Forelimb muscle (tissue), 1 donor: ENCODE measurements at places on chromosomes 5 and 9. TPM values are rescaled to one million over a fixed set of nuclear protein-coding genes. Genes with fewer than 3 reads are reported as not detected.

- no peak for DNase-seq
These were observed 29.4 kb downstream of the CTNNAL1 start for GRCh38 chr9:108983885-108984284.

DNA sequence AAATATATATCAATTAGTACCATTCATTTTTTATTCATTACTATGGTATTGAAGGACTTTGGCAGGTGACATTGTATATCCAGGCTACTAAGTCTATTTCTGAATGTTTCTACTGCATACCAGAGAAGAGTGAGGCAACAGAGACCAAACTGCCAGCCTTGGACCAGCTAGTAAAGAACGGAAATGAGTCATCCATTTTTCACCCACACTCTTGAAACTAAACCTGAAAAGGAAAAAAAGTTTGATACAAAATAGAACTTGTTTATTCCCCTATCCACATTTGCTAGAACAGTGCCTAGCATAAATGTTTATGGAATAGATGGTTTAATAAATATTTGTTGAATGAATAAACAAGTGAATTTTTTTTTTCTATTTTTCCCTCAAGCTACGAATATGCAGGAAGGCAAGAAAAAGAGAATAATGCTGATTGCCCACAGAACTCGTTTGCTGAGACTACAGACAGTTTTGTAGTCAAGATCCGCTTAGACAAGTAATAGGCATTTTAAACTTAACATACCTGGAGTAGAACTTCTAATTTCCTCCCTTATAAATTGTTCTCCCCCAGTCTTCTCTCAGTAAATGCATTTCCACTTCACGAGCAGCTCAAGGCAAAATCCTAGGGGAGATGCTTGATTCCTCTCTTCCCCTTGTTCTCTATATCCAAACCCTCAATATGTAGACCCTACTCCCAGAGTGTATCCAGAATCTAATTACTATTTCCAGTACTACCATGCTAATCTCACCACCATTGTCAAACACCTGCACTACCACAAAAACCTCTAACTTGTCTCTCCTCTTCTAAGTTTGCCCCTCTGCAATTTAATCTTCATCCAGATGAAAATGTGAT lies 146.2 kb upstream of the RASA1 start:
- DNase-seq: no peak

DNA sequence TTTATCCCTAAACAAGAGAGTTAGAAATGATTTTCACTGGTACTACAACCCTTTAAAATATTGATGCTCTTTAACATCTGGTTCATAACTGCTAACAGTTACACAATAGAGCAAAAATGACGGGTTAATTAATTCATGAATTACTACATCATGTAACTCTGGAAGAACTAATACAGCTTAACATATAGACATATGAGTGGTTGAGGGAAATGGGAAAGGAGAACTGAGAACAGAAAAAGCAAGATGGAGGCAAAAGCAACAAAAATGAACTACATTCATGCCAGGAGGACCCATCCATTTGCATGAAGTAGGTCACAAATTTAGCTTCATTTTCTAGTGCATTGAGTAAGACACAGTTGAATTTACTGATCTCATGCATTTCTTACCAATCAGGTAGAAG lies 61.8 kb downstream of the C9 start:
- no peak for DNase-seq

GRCh38 chr5:126852091-126852571 lies 75.2 kb downstream of the LMNB1 start:
- DNase-seq: peak; percentile 72

GRCh38 chr5:136350343-136350742 lies 15.0 kb downstream of the TRPC7 start:
- no peak for DNase-seq

- no peak for DNase-seq
These were observed 619.2 kb upstream of the CLINT1 start for GRCh38 chr5:158478139-158478538.

Gene HRH2
- 0.90 TPM for polyA plus RNA-seq

- DNase-seq: no peak
These were observed 2.5 kb upstream of the TENT4A start for GRCh38 chr5:6710551-6711318.

Gene PCDHA4
- polyA plus RNA-seq: 0.14 TPM

DNA sequence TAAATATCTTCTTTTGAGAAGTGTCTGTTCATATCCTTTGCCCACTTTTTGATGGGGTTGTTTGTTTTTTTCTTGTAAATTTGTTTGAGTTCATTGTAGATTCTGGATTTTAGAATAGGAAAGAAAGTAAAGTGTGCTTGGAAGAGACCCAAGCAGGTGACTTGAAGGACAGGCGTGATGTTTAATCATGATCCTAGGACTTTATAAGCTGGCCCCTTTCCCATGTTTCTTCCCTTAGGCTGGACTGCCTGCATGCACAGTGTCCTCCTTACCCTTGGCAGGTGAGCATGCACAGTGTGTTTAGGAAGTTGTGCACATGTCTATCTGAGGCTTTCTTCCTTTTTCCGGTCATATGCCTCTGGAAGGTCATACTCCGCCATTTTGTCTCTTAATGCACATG lies 61.3 kb downstream of the ISOC1 start:
- DNase-seq: no peak

Gene PKD2L2
- polyA plus RNA-seq: 0.83 TPM

DNA sequence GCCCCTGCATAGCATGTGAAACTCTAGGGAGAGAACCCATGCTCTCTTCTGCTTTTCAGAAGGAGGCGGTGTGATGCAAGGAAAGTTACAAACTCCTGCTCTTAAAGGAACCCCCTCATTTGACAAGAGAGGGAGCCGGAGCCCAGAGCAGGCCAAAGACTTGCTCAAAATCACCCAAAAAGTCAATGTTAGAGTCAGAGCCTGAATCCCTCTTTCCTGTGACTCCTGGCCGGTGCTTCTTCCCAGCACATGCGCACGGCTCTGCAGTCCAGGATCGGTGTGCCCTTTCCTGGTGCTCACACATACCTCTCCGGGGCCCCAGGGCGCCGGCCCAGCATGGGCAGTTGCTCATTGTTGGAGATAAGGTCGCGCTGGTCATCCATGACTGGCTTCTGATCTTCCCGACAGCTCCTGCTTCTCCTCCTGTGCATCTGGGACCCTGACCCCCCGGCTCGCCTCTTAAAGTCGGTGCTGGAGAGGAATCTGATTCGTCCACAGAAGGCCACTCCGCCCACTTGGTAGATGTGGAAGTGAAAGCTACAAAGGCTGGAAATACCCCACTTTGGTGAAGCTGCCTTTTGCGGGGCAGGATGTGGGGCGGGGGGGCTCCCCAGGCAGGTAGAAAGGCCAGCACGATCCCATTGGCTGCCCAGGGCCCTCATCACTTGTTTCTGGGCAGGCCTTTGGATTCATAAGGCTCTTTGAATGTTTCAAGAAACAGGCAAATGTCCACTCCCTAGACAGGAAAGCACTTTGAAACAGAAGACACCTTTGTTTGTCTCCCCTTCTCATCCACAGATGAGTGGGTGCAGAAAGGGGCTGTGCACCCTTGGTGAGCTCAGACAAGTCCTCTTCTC lies at the start of gene CD74:
TSS of gene CD74 (minus strand) at position 592 of the 857 bp plus-strand sequence. CDS start at position 431, 161 bp downstream.
- DNase-seq: no peak

DNA sequence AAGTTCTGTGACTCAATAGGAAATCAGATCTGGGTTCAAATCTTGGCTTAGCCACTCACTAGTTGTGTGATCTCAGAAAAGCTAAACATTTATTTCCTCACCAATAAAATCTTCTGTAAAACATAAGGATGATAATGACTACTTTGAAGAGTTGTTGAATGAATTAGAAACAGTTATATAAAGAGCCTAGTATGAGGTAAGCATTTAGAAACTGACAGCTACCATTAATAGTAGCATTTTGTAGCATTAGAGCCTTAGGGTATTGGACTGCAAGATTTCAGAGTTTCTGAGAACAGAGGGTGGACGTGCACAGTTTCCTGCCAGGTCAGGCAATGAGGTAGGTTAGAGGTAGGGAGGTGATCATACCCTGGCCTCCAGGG lies 293.2 kb downstream of the CWC27 start:
- no peak for DNase-seq

DNA sequence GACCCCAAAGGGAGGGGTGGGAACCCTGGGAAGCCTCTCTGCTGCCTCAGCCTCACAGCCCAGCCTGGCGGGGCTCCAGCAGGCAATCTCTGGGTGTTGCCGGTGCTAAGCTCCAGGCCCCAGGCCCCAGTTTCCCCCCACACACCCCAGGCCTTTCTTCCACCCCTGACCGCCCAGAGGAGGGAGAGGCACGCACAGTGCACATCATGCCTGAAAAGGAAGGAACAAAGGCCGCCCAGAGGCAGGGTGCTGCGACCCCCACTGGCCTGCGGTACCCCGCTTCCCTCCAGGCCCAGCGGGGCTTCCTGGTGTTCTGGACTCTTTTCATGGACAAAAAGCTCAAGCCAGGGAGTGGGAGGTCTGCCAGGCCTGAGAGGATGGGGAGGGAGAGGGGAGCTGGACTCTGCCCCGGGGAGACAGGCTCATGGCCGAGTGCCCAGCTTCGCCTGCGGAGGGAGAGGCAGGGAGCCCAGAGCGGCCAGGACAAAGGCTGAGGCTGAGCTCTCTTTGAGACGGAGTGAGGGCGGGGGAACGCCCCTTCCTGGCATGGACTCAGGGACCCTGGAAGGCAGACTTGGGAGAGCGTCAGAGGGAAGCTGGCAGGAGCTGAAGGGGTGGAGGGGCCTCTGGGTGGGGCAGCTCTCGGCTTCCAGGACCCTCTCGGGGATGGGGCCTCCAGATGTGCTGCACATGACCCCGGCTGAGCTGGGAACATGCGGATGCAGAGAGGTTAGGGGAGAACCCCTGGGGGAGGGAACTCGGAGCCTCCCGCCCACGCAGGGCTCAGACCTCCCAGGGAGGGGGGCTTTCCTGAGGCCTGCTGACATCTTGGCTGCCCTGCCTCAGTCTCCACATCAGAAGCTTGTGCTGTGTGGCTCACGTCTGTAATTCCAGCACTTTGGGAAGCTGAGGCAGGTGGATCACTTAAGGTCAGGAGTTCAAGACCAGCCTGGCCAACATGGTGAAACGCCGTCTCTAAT lies 1.8 kb upstream of the ENTPD2 start:
- DNase-seq: peak; percentile 60

DNA sequence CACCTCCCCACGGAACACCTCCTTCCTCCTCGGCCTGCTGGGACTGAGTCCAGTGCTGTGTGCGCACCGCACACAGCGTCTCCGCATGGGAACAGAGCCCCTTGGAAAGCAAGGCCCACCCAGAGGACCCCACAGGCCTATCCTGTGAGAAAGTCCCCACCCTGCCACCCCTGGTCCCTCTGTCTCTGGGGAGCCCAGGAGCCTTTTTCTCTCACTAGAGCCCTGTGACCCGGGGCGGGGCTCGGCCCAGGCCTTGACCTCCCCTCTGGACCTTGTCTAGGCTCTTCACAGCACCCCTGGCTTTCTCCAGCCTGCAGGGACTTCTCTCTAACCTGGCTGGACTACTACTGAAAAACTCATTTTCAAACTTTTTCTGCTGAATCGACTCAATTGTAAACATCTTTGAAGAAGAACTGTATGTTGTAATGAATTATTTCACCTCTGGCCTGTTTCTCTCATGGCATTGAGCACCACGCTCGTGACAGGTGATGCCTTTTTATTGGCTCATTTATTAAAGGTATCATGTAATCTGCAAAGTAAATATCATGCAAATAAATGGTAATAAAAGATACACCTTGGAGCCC lies 89.2 kb downstream of the IRX1 start:
- no peak for DNase-seq

Gene PRRC1
- polyA plus RNA-seq: 49.5 TPM

Gene CRHBP
- 0.67 TPM for polyA plus RNA-seq

DNA sequence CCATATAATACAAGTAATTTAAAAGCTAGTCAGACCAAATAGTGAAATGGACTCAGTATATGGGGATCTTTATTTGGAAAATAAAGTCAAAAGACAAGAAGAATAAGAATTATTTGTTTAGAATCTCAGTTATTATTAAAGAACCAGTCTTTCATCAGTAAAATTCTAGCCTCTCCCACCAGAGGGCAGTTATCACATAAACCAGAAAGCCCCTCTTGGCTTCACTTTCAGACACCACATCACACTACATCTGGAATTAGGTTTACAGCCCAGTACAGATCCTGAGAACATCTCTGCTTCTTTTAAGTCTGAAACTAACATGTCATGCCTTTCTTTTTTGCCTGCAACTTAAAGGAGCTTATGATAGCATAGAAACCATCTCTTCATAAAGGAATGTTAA lies 12.2 kb upstream of the HSPB3 start:
- peak; percentile 41 for DNase-seq

DNA sequence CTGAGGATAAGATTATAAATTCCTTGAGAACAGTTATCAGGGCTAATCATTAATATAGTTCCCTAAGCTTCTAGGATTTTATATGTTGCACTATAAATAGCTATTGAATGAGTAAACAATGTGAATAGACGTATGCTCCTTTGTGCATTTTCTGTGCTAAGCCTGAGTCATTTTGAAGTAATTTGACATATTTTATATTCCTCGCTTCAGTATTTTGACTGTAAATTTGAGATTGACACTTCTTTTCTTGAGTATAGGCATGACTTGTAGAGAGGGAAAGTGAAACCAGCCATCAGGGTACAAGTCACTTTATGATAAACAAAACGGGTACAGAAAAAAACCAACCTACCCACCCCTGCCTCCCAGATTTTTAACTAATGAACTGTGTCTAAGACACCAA lies 367.7 kb upstream of the PRR16 start:
- DNase-seq: no peak

DNA sequence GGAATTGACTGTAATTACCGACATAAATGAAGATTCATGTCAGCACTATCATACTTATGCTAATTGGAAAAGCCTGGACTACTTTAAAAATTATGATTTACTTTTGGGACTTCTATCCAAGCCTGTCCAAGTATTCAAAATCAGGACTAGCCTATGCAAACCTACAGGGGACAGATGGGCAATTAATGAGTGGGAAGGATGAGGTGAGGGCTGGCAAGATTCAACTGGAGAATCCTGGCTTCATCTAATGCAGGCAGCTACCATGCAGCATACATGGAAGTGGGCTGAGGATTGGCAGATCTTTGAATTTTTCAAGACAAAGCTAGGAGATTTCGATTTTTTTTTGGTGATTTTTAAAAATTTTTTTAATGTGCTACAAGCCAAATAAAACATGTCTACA lies 532.6 kb downstream of the CSNK1G3 start:
- DNase-seq: no peak

- no peak for DNase-seq
These were observed 384.2 kb downstream of the DTWD2 start for GRCh38 chr5:118604106-118604505.

DNA sequence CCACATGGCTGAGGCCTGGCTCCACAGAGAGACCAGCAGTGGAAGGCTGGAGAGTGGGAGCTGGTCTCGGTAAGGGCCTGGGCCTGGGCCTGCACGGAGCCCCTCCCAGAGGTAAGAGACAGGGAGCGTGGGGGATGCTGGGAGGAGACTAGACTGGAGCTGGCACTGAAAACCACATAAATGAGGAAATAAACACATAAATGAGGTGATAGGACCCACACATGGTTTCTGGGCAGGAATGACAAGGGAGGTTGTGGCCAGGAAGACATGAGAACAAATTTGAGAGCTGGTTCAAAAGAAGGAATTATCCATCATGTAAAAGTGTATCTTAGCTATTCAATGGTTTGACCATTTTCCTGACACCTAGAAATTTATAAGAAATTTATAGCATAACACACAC lies 451.7 kb upstream of the DAP start:
- DNase-seq: no peak

- DNase-seq: no peak
These were observed 4.1 kb upstream of the PHYKPL start for GRCh38 chr5:178236679-178237078.

Gene PLAC8L1
- 0.73 TPM for polyA plus RNA-seq

Gene GLRX
- 11.3 TPM for polyA plus RNA-seq
